ENCODE measurements at places on chromosomes 5 and 9. TPM values are rescaled to one million over a fixed set of nuclear protein-coding genes. Genes with fewer than 3 reads are reported as not detected.

DNA sequence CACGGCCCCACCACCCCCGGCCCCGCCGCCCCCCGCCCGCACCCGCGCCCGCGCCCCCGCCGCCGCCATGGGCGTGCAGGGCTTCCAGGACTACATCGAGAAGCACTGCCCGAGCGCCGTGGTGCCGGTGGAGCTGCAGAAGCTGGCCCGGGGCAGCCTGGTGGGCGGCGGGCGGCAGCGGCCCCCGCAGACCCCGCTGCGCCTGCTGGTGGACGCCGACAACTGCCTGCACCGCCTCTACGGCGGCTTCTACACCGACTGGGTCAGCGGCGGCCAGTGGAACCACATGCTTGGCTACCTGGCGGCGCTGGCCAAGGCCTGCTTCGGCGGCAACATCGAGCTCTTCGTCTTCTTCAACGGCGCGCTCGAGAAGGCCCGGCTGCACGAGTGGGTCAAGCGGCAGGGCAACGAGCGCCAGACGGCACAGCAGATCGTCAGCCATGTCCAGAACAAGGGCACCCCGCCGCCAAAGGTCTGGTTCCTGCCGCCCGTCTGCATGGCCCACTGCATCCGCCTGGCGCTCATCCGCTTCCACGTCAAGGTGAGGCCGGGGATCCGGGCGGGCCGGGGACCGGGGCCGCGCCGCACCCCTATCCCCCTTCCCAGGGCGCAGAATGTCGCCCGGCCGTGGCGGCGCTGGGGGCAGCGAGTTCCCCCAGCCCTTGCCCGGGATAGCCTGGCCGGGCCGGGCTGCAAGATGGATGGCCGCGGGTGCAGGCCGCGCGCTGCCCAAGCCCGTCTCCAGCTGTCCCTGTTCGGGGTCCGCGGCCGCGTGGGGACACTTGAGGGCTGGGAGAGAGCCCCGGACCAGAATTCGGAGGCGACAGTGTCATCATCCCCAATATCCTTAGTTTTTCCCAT lies 594 bp downstream of the FAM120A start:
- DNase-seq: peak; percentile 42

- no peak for DNase-seq
Observed at GRCh38 chr5:36648426-36648825, 42.0 kb downstream of the SLC1A3 start.

- DNase-seq: no peak
Observed at GRCh38 chr9:137988701-137989100, 111.1 kb downstream of the CACNA1B start.

- DNase-seq: no peak
Observed at GRCh38 chr5:77083088-77083487, 4.0 kb downstream of the ZBED3 start.

DNA sequence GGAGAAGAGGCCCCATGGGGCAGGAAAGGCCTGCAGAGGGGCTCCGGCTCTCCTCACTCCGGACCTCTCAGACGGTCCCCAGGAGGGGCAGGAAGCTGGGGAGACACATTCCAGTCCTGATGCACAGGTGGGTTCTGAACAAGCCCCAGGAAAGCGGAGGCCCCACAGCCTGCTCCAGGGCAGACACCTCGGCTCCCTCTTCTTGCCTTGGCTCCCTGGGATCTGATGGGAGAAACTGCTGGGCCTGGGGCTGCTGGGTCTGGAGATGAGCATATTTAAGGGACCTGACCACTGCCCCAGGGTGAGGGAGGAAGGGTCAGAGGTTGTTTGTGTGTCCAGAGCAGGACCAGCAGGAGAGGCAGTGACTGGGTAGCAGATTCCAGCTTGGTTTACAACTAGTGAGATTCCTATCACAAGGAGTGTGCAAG lies 1.2 kb downstream of the CORO2A start:
- DNase-seq: no peak

DNA sequence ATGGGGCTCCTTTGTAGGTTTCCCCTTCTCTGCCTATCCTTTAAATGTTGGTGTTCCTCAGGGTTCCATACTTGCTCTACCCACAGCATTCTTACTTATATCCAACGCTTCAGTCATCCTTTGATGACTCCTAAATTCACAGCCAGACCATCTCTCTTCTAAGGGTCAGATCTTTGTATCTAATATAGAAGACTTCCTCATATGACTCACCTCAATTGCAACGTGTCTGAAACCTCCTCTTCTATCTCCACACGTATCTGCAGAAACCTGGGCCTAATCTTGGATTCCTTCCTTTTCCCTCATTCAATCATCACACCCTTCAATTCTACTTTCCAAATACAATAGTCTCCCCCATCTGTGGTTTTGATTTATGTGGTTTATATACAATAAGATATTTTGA lies 68.3 kb downstream of the HMGCR start:
- no peak for DNase-seq

GRCh38 chr5:126455728-126456127 lies 32.5 kb downstream of the GRAMD2B start:
- DNase-seq: no peak

DNA sequence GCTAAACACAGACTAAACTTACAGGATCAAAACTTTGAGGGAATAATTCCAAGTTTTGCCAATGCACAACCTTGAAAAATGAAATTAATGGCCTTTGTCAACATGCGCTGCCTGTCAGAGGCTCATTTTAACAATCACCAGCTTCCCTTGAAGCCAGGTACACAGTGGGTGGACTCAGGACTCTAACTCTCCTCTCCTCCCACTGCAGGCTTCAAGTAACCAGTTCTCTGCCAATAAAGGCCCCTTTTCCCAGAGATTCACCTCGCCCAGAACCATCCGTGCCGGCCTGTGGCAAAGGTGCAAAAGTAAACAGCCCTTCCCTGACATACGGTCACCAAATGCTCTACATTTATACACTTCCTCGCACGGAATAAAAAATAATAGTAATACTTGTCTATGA lies 18.4 kb upstream of the FBP2 start:
- DNase-seq: peak; percentile 70

DNA sequence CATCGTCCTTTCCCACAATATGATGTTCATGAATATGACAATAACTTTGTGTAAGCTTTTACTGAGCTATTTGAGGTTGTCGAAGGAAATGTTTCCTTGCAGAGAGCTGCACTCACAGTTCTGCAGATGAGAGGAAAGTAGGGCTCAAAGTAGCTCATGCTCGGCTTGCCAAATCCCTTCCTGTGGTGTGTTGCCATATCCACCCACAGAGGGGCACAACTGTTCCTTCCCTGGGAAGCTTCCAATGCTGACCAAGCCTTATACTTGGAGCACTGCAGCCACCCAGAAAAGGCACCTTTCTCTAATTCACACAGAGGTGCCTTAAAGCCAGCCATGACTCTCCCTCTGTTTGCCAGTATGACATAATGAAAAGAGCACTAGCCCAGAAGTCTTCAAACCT lies 390.3 kb downstream of the CAAP1 start:
- no peak for DNase-seq

DNA sequence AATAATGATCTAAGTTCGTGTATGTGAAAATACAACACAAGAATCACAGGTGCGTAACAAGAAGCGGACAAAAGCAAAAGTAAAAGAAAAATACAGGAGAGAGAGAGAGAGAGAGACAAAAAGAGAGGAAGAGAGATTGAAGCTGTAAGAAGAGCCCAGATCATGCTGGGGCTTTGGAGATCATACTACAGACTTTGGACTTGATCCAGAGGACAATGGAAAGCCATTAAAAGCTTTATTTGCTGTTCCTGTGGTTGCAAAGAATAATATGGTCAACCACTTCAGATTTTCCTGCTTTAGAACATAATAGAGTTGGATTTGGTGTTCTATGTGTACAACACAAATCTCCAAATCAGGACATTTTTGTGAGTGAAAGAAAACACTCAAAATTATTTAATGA lies 561.4 kb downstream of the CAAP1 start:
- no peak for DNase-seq

DNA sequence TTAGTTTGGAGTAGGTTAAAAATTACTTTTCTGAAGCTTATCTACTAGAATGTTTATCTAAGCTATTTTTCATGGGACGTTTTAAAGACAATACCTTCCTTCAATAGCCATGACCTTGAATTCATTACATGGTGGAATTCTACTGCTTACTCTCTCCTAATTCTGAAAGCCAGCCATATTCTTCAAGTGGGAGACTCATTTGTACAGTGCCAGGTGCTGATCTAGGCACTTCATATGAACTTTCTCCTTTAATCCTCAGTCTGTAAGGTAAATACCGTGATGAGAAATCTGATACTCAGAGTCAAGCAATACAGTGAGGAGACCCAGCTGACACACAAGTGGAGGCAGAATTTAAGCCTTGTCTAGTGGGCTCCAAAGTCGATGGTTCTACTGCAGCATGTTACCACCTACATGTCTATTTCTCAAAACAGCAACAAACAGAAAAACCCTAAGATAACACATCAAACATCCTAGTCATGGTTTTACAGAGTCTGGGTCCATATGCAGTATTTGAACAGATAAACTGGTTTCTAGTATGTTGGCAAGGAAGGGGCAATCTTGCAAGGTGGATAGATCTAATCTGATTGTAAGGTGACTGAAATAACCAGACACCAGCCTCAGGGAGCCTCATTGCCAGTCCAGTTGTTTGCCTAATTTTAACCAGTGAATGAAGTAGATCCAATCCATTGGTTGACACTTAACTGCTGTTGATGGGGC lies 243.7 kb downstream of the PIK3R1 start:
- no peak for DNase-seq

DNA sequence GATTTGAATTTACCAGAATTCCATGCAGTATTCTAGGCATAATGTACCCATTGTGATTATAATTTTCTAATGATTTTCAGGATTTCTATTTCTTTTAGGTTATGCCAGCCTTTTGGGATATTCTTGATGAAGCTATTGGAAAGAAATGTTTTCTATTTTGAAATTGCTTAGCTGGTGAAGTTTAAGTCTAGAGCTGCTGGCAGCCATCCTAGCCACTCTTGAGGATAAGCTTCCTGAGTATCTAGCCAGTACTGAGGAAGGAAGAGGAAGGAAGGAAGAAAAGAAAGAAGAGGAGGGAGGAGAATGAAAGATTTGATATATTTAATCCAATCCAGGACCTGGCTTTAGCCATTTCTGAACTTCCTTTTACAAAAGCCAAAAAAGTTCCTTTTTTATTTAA lies 142.1 kb upstream of the DAB2 start:
- no peak for DNase-seq

DNA sequence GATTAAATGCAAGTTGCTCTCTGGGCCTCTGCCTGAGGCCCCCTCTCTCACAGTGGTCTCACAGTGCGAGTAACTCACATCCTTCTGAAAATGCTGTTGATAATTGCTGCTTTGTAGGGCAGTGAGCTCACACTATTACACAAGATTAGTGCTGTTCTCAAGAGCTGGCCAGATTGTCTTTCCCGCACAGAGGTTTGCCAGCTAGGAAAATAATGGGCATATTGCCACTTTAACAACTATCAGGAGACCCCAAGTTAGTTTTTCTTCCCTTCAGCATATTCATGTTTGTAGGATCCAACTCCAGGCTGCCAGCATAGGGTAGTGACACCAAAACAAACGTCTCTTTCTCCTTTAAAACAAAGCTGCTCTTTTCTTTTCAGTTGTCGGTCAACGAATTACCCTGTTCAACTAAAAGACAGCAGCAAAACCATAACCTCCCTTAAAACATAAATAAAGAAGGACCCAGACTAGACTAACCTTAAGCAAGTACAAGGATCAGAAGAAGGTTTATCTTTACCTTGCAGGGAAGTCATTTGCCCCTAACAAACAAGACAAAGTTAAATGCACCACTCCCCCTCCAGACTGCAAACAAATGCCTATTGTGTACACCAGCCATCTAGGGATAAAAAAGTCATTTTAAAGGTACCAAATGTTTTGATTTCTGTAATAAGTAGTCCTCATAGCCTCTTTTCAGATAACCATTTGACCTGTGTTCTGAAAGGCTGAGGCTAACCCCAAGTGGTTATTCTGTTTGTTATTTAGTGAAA lies 91.4 kb downstream of the VCAN start:
- no peak for DNase-seq

GRCh38 chr5:163809473-163809872 lies 304.1 kb downstream of the MAT2B start:
- no peak for DNase-seq

DNA sequence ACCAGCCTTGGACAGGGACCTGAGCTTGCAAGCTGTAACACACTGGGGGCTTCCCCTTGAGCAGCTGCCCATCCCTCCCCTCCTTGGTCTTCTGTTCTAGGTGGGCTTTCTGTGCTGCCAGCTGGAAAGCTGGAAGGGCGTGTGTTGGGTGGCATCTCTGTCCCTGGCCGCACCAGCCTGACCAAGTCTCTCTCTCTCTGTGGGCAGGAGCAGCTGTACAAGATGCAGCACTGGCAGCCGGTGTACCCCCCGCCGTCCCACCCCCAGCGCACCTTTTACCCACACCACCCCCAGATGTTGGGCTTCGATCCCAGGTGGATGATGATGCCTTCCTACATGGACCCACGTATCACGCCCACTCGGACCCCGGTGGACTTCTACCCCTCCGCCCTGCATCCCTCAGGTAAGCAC lies 32.1 kb upstream of the POMT1 start:
- no peak for DNase-seq

- peak; percentile 75 for DNase-seq
Observed at GRCh38 chr5:151126199-151126645, 31.4 kb downstream of the ANXA6 start.

GRCh38 chr5:163978897-163979296 lies 473.5 kb downstream of the MAT2B start:
- DNase-seq: no peak

DNA sequence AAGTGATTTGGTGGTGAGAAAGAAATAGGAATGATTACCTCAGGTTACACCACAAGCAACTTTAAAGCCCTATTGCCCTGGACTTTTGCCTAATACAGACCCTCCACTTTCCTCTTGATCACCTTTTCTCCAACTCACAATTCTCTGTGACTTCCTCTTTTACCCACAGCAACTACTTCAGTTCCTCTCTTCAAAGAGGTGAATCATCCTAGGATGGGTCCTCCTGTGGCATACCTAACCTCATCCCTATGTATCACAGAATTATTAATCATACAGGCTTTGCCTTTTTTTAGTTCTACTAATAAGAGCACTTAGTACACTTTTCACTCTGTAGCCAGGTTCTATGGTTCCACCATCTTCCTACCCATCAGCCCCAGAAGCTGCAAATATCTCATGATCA lies 19.6 kb upstream of the INSL6 start:
- no peak for DNase-seq

The PCDHGA5 gene
- total RNA-seq: 0.52 TPM

The TPPP gene
- total RNA-seq: 1.7 TPM

The SPIN1 gene
- 68.0 TPM for total RNA-seq

The LCP2 gene
- 13.4 TPM for total RNA-seq

The MLLT3 gene
- total RNA-seq: 44.6 TPM

The FGFR4 gene
- total RNA-seq: 58.7 TPM

The PCDHGA7 gene
- total RNA-seq: 1.0 TPM

The NIM1K gene
- not detected for total RNA-seq

The CBY3 gene
- not detected for total RNA-seq

The NFIL3 gene
- 32.5 TPM for total RNA-seq

The TEX48 gene
- not detected for total RNA-seq

The SHISAL2B gene
- total RNA-seq: not detected

The LCN9 gene
- not detected for total RNA-seq

The RICTOR gene
- 15.1 TPM for total RNA-seq

The SLC1A1 gene
- 9.1 TPM for total RNA-seq

The ADAMTS16 gene
- 0.16 TPM for total RNA-seq

Data from colonic mucosa (tissue), 4 donors.